A549 treated with ZK216348 at 1 μM for 4 hours (cell line): ENCODE measurements at places on chromosomes 4 and X. TPM values are rescaled to one million over a fixed set of nuclear protein-coding genes. Genes with fewer than 3 reads are reported as not detected.

Gene RPL39
- 3,268 to 6,888 TPM (median 3,499 TPM) in 5 replicates for total RNA-seq

Gene SULT1B1
- total RNA-seq = 0.02 TPM in 1 of 5 replicates, not detected in the others

Gene MMRN1
- total RNA-seq = not detected in 5 replicates

Gene SLC4A4
- total RNA-seq = 0.96 to 2.4 TPM (median 1.9 TPM) in 5 replicates

Gene MGARP
- 0.58 to 1.1 TPM (median 0.68 TPM) in 5 replicates for total RNA-seq

Gene LNX1
- 0.06 to 0.13 TPM in 2 of 5 replicates, not detected in the others for total RNA-seq
